ENCODE measurements at places on chromosomes 1 and 21. TPM values are rescaled to one million over a fixed set of nuclear protein-coding genes. Genes with fewer than 3 reads are reported as not detected.

Gene RAB42
- total RNA-seq: 6.8 TPM

Gene KIAA1614
- total RNA-seq: 7.9 TPM

Gene TLR5
- total RNA-seq: not detected

Gene TRPM2
- total RNA-seq: not detected

Gene BEST4
- total RNA-seq: not detected

Gene RNF207
- 1.8 TPM for total RNA-seq

Gene ITGB2
- not detected for total RNA-seq

Gene RAB25
- total RNA-seq: not detected

Gene GNG4
- total RNA-seq: 0.34 TPM

Gene KRTAP19-1
- total RNA-seq: not detected

Gene RGS18
- not detected for total RNA-seq

Gene USH2A
- total RNA-seq: not detected

Gene RORC
- total RNA-seq: not detected

Gene NHLH1
- total RNA-seq: not detected

Gene ARMH1
- 2.2 TPM for total RNA-seq

Gene DCDC2B
- total RNA-seq: not detected

Gene GOLT1A
- not detected for total RNA-seq

Gene ROR1
- total RNA-seq: 15.4 TPM

Gene FHL3
- total RNA-seq: 26.2 TPM

Gene AGBL4
- total RNA-seq: not detected

Gene SLFNL1
- total RNA-seq: 0.15 TPM
